ENCODE measurements at places on chromosomes 6 and 20.

GRCh38 chr6:34181908-34182307, 36.0 kb upstream of the GRM4 start:
- no peak for DNase-seq

GRCh38 chr20:5680192-5680591, 70.0 kb upstream of the SHLD1 start:
- no peak for DNase-seq

- DNase-seq, result no peak
Measured at GRCh38 chr6:137341681-137342195, 122.6 kb upstream of the IFNGR1 start.

- no peak for DNase-seq
Measured at GRCh38 chr6:17193106-17193775, 87.9 kb upstream of the RBM24 start.

DNA sequence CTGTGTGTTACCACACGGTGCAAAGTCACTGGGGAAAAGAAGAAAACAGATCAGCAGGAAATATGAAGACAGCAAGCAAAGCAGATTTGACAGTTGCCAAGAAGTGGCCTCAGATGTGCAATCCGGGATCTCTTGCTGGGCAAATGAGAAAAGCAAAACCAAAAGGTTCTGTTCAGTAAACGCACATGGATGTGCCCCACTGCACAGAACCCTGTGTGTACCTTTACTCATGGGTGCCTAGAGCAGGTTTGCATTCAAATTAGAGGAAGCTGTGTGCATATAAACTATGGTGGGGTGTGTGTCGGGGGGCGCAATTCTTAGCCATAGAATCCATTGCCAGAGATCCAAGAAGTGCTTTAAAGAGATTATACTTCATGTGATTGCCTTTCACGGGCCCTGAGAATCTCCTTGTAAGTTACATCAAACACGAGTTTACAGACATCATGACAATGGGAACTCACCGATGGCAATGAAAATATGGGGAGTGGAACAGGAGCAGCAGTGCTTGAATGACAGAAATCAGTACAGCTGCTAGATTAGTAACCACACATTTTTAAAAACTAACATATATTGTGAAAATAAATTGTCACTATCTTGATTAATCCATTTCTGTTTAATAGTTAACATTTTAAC, 154.3 kb downstream of the ADGRG6 start:
- DNase-seq, result no peak

Data from progenitor cell of endocrine pancreas (in vitro differentiated cells).